ENCODE measurements at places on chromosomes 2 and 18. TPM values are rescaled to one million over a fixed set of nuclear protein-coding genes. Genes with fewer than 3 reads are reported as not detected.

Gene TEX44
- total RNA-seq, result not detected

Gene GPR17
- not detected for total RNA-seq

Gene STPG4
- 0.64 TPM for total RNA-seq

Gene GBX2
- not detected for total RNA-seq

Gene SPATA3
- not detected for total RNA-seq

Gene CNPPD1
- total RNA-seq, result 19.6 TPM

Gene TSN
- total RNA-seq, result 46.4 TPM

Gene LRRC30
- total RNA-seq, result not detected

Gene RGPD4
- total RNA-seq, result not detected

- DNase-seq, result peak; percentile 91
Observed at GRCh38 chr18:59846814-59847490, 52.8 kb upstream of the PMAIP1 start.

GRCh38 chr2:222499226-222499625, 74.9 kb downstream of the SGPP2 start:
- DNase-seq, result no peak

GRCh38 chr2:11567631-11568031, 33.8 kb downstream of the GREB1 start:
- no peak for DNase-seq

GRCh38 chr2:115165529-115166109, 723.2 kb downstream of the DPP10 start:
- peak; percentile 22 for DNase-seq

GRCh38 chr2:95040426-95040825, 14.9 kb downstream of the MAL start:
- no peak for DNase-seq

DNA sequence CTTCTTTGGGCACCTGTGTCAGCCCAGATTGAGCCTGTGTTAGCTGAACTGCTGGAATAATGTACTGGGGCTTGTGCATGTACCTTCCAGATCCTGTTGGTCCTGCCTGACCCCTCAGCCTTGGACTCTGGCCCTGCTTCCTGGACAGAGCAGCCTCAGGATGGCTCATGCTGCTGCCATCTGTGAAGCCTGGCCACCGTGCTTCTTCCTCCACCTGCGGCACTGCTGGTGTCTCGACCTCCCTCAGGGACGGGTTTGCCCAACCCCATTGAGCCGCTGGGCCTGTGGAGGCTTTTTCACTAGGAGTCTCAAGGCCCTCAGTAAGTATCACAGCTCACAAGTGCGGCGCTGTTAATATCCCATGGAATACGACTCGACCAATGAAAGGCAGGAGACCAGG, 342.7 kb downstream of the TGIF1 start:
- DNase-seq, result no peak

GRCh38 chr2:195105581-195105980, 551.4 kb upstream of the SLC39A10 start:
- no peak for DNase-seq

DNA sequence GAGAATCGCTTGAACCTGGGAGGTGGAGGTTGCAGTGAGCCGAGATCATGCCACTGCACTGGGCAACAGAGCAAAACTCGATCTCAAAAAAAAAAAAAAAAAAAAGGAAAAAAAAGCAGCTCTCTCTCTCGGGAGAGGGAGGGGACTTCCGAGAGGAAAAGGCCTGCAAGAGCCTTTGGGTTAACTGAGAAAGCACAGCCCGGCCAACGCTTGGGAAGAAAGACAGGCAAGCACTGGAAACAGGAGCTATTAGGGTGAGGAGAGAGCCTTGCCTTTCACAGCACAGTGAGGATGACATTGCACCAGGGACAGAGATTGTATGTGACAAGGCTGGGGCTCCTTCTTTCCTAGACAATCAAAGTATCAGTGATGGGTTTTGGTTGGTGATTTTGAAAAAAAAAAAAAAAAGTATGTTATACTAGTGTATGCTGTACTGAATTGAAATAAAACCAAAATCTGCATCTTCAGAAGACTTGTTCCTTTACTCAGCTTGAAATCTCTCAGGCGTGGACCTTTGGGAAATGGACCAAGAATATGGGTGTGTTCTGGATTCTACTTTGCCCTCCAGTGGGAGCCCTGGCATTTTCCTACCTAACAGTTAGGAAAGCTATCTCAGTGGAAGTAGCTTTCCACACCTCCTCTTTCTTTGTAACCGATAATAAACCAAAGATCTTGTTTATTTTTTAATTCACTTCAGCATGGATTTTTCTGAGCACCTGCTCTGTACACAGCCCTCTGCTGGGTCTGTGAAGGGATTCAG, 16.7 kb downstream of the SRSF7 start:
- no peak for DNase-seq

- DNase-seq, result peak; percentile 2
Observed at GRCh38 chr2:214005337-214005736, 405.5 kb upstream of the VWC2L start.

GRCh38 chr2:144162652-144163051, 357.3 kb downstream of the ZEB2 start:
- DNase-seq, result no peak

GRCh38 chr2:173990970-173991819, 26.0 kb upstream of the SP3 start:
- peak; percentile 83 for DNase-seq

DNA sequence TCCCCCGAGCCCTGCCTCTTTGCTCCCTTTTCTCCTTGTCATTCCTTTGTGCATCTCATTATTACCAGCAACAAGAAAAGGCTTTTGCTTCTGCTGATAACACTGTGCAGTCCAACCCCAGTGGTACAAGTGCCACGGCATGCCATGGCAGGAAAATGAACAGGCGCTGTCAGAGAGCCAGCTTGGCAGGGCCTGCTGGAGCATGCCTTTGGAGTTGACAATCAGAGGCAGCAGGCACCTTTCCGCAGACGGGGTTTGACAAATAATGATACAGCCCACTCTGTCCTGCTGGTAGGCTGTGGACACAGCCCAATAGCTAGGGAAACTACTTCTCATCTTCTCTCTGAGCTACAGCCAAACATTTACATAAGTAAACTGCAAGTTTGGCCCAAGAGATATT, 243.9 kb upstream of the LRRTM1 start:
- DNase-seq, result no peak

GRCh38 chr2:21233194-21233593, 109.4 kb downstream of the TDRD15 start:
- DNase-seq, result no peak

DNA sequence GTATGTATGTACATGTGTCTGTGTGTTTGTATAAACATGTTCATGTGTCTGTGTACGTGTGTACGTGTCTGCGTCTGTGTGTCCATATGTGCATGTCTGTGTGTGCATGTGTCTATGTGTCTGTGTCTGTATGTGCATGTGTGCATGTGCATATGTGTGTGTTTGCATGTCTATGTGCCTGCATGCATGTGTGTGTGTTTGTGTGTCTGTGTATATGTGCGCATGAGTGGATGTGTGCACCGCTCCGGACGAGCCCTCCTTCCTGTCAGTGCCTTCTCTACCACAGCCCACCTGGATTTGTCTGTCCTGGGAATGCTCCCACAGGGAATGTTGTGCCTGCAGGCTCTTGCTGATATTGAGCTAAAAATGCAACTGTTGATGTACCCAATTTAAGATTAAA, 113.3 kb upstream of the EPC2 start:
- no peak for DNase-seq

GRCh38 chr18:7803956-7804469, 236.9 kb downstream of the PTPRM start:
- no peak for DNase-seq

- no peak for DNase-seq
Observed at GRCh38 chr2:240981280-240981679, 17.1 kb upstream of the SNED1 start.

DNA sequence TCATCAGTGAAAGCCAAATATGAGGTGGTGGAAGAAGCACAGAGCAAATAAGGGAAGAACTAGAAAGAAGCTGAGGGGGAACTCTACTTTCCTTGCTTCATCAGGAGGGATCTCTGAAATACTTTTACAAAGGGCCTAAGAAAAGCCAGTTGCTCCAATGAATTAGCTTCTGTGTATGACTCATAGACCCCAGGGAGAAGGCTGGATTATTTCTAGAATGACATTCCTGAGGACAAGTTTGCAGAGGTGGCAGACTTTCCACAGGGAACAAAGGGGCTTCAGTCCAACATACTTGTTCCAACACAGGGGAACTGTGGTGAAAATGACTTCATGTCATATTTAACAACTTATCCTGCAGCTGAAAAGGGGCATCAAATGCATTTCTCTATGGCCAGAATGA, 29.0 kb downstream of the DOK1 start:
- DNase-seq, result peak; percentile 55

DNA sequence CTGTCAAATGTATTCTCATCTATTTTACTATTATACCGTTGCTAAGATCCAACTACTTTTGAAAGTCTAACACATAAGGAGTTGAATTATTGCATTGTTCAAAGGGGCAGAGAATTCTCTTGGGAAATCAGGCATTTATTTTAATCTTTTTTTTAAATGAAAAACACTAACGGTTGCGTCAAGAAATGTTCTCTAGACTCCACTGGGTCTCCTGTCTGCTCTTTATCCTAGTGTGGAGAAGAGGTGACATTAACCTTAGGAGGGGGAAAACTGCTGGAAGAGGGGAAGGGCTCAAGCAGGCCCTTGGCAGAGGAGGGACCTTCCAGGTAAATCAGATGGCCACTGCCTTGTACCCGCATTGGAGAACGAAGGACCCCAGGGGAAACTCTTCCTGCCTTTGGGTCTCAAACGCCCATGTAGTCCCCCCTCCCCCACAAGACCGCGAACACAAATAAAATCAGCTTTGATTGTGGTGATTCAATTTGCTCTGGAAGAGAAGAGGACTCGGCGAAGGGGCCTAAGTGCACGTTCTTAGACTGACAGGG, 1.1 kb upstream of the APCDD1 start:
- peak; percentile 31 for DNase-seq

GRCh38 chr18:22847867-22848451, 85.2 kb upstream of the RBBP8 start:
- DNase-seq, result no peak
